OCI-LY7 (cell line): ENCODE measurements at places on chromosomes 7 and 10.

DNA sequence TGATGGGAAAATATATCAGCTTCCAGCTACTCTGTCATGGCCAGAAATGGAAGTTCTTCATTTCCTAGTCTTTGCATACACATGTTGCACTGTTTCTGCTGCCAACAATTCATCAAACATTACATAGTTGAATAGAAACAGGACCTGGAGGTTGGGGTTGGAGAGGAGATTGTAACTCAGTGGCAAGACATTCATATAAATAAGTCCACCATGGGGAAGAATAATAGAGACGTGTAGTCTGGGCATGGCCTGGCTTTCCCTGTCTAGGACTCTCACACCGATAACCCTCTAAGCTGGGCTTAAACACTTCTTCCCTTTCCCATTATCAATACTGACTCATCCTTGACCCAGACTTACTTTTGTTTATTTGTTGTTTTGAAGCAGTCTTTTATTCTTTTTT lies 155.7 kb downstream of the PLPP4 start:
- DNase-seq, result no peak

DNA sequence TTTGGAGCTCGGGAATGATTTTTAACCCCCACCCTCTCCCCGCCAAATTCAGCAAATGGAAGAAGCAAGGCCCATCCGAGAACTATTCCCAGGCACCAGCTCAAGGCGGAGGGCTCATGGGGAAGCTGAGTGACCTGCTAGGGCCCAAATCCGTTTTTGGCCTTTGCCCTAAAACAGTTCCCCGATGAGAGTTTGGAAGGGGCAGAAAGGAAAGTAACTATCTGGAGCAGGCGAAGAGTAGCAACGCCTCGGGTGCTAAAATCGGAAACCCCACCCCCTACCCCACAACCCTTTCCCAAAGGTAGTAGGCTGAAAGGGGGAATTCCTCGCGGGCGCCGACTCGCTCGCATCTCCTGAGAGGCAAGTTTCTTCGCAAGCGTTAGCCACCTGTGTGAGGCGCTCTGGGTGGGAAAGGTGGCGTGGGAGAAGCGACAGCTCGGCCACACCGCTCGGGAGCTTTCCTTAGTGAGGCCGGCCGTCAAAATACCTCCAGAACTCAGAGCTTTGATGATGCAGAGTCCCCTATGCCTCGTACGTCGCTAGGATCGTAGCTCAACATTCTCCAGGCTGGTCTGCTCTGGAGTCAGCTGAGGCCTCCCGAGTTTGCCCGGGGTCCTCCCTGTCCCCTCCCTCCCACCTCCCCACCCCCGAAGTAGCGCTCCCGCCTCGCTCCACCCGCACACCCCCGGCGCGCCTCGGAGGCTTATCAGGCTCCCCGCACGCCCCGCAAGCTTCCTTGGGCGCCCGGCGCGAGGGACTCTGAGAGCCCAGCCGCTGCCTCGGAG lies 642 bp upstream of the PRKG1 start:
- DNase-seq, result no peak

DNA sequence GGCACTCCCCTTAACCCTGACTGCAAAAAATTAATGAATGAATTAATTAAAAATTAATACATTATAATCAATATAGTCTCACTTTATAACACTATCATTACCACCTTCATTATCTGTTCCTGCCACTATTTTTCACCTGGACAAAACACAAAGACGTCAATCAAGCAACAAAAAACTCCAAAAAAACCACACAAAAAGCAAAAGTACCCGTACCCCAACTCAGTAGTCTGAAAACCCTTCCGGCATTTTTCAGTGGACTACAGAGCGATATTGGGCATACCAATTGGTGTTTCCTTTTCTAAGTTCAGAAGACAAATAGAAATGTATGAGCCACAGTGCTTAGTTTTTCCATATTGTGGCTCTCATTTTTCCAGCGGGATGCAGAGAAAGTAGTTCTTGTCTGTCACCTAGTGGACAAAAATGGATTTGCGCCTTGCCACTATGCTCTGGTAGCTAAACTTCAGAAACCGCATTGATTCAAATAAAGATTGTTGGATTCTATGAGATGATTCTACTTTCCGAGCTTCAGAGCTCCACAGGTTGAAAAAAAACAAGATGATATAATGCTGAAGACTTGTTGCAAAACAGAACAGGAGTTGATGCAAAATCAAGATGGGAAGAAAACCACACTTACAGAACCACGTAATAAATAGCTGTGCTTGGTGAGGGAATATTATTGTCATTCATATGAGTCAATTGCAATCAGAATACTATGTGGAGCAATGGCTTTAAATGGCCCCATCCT lies 50.6 kb upstream of the ITGB1 start:
- peak; percentile 87 for DNase-seq

- no peak for DNase-seq
These were observed 2.3 kb upstream of the CTTNBP2 start for GRCh38 chr7:117875566-117875965.

DNA sequence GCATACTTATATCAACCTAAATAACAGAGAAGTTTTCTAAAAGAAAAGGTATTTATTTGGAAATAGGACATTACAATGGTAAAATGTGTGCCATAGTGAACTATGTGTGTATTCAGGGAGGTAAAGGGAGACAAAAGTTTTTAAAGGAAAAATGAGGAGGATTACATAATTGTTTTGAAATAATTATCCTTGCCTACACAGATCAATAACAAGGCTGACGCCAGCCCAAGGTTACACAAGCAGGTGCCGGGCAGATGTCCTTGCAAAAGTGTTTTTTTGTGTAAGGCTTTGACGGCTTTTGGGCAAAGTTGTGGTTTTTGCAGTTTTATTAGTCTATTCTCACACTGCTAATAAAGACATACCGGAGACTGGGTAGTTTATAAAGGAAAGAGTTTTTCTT lies 22.7 kb upstream of the SLC35B4 start:
- no peak for DNase-seq

DNA sequence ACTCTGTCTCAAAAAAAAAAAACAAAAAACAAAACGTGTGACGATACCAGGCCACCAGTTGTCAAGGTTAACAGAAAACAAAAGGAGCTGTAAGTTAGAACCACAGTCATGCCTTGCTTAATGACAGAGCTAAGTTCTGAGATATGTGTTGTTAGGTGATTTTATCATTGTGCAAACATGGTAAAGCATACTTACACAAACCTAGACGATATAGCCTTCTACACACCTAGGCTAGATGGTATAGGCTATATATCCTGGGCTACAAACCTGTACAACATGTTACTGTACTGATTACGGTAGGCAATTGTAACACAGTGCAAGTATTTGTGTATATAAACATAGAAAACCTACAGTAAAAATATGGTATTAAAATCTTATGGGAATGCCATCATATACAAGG lies 564.2 kb downstream of the HTR7 start:
- no peak for DNase-seq

GRCh38 chr10:63720676-63721075 lies 199.5 kb downstream of the REEP3 start:
- DNase-seq, result no peak

DNA sequence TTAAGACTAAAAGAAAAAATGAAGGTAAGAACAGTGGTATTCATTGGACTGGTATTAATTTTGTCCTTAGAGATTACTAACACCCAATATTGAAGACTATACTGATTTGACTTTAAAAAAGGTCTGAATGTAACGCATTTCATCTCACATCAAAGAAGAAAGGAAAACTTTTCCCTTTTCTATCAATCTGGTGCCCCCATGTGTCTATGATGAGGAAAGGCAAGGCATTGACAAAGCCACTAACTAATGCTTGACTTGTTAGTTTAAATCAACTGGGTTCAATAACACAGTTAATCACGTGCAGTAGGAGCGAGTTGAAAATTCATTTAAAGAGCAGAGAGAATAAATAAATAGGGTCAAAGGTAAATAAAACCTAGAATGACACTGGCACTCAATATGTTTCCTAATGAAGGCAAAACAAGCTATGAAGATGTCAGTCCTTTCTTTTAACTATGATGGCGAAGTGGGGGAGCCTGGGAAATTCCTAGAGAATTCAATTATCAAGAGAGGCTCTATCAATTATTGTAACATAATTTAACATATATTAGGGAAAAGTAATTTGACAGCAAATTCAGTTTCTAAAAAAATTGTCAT lies 180.9 kb downstream of the ANK3 start:
- DNase-seq, result peak; percentile 48
